Stomach (tissue), 19 donors: ENCODE measurements at places on chromosomes 7 and 10. TPM values are rescaled to one million over a fixed set of nuclear protein-coding genes. Genes with fewer than 3 reads are reported as not detected.

GRCh38 chr10:63633677-63634487, 112.7 kb downstream of the REEP3 start:
- peak; percentile 63 for DNase-seq

- peak; percentile 38 for DNase-seq
These were observed 22.0 kb downstream of the UMAD1 start for GRCh38 chr7:7662527-7662926.

DNA sequence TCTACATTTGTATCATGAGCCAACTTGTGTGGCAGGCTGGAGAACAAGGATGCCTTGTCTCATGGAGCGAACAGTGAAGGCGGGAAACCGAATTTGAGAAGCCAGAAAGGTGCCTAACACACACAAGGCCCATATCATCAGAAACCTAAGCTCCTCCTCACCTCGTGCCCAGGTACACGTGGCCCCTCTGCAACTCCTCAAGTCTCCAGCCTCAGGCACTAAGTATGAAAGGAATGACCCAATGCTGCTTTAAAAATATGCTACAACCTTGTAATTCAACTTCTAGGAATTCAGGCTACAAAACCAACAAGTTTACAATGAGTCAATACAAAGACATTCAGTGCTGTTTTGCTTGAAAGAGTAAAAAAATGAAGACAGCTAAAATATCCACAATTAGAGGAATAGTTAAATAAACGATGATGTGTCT, 95.7 kb downstream of the CDK6 start:
- peak; percentile 32 for DNase-seq

DNA sequence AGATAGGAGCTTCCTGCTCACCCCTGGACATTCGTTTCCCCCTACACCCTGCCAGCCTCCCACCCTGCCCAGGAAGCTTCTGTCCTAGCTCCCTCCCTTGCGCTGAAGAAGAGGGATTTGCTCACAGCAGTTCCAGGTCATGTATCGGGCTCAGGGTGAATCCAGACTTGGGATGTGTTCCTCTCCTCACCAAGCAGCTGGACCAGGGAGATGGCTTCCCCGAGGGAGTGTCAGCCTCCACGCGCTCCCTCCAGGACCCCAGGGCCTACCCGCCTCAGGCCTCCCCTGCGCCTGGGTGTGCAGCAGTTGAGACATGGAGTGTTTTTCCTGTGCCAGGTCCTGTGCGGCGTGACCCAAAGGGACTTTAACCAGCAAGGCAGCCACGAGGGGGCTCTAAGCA, 435.6 kb upstream of the FOXK1 start:
- no peak for DNase-seq

- DNase-seq: no peak
These were observed 250.5 kb downstream of the SDK1 start for GRCh38 chr7:3551536-3551935.

The LBX1 gene
- total RNA-seq: not detected

The ZNF485 gene
- 7.8 TPM for total RNA-seq

GRCh38 chr10:49686651-49687050, 7.2 kb downstream of the C10orf53 start:
- no peak for DNase-seq

- no peak for DNase-seq
These were observed 338.9 kb upstream of the MBL2 start for GRCh38 chr10:53111529-53111928.

GRCh38 chr10:91762878-91763277, 35.3 kb upstream of the TNKS2 start:
- DNase-seq: no peak

GRCh38 chr7:19339512-19339911, 194.3 kb upstream of the FERD3L start:
- DNase-seq: no peak

DNA sequence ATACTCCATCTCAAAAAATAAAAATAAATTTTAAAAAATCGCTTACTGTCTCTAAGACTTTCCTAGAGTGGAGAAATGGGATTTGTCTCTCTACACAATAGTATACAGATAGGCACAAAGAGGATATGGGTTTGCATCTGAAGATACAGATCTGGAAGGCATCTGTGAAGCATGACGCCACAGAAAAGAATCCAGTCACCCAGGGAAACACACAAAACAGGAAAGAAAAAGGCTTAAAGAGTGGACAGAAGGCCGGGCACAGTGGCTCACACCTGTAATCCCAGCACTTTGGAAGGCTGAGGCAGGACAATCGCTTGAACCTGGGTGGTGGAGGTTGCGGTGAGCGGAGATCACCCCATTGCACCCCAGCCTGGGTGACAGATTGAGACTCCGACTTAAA, 61.3 kb downstream of the SKIDA1 start:
- DNase-seq: no peak

The C10orf120 gene
- total RNA-seq: not detected

DNA sequence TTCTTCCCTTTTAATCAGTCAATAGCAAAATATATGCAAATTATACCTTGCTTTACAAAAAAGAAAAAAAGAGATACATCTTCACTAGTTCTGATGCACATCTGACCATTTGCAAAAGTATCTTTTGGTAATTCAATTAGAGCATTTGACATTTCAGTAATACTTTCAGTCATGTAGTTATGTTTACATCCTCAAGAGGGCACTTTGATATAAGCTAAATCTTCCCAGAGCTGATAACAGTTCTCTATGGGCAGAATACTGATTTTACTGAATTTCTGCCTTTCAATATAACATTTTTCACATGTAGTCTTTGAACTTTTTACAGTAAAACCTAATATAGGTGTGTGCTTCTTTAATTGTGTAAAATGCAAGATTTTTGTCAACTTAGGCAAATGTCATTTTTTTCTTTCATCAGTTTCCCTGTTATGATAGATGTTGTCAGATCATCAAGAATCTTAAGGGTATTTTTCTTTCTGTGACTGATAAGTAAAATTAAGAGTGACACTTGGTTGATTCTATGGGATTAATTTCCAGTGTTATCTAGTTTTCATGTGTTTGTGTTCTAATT, 703.5 kb upstream of the SEMA3D start:
- DNase-seq: no peak

DNA sequence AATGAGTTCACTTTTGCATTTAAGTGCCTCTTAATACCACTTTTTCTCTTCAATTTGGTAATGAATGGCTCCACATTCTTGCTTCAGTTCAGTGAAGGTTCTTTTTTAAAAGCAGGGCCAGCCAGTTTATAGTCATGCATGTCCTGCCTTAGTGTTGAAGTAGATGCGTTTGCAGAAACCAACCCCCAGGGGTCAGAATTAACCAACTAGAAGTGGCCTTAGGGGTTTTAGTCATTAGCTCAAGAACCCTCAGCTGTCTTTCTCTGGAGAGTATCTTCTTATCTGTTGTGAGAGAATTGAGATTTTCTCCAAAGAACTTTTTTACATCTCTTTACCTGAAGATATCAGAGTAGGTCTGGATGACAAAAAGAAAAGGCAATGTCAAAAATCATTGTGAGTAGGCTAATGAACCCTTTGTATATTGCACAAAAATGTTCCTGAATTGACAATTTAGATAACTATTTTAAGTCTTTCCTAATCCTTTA, 82.2 kb downstream of the PIK3CG start:
- peak; percentile 87 for DNase-seq

GRCh38 chr7:2099048-2099957, 133.4 kb downstream of the MAD1L1 start:
- no peak for DNase-seq

The OR2A42 gene
- not detected for total RNA-seq

The STEAP2 gene
- 8.7 TPM for total RNA-seq

DNA sequence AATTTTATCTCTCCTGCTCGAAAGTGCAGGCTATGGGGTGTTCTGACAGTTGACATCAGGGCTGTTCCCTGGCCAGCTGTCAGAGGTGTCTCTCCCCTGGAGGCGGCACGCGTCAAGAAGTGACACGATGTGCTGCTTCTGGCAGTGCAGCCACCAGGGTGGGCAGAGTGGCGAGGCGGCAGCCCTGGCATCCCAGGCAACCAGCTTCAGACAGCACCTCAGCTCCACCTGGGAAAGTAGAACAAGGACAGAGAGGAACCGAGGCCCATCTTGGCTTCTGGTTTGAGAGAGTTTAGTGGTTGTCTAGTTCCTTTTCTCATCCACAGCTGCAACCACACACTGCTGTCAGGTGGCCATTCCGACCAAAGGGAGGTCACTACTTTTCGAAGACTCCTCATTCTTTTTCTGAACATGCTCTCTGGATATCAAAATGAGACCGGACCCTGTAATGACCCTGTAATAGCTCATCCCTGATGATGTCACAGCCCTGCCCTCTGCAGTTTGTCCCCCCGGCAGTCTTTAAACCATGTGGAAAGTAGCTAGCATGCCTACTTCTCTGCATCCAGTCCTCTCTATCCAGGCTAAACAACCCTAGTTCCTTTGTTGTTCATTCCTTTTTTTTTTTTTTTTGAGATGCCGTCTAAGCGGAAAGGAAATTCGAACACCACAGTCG, 381.0 kb upstream of the NRP1 start:
- no peak for DNase-seq

- DNase-seq: no peak
These were observed 55.2 kb upstream of the DDC start for GRCh38 chr7:50620433-50620832.

DNA sequence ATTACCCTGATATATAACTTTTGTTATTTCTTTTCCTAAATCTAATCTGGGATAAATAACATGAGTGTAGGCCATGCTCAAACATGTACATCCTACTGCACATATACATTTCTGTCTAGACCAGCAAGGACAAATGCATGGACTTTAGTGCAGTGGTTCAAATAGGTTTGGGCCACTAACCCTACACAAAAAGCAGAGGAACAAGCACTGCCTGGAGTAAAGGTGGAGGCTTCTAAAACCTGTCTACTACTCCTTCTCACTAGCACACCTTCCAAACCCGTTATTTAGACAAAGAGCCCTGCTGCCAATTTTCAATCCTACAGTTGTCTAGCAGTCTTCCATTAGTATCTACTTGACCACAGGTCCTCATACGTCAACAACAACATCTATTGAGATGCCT, 34.8 kb downstream of the SGCE start:
- DNase-seq: no peak

GRCh38 chr7:18262058-18262457, 233.5 kb upstream of the HDAC9 start:
- no peak for DNase-seq

DNA sequence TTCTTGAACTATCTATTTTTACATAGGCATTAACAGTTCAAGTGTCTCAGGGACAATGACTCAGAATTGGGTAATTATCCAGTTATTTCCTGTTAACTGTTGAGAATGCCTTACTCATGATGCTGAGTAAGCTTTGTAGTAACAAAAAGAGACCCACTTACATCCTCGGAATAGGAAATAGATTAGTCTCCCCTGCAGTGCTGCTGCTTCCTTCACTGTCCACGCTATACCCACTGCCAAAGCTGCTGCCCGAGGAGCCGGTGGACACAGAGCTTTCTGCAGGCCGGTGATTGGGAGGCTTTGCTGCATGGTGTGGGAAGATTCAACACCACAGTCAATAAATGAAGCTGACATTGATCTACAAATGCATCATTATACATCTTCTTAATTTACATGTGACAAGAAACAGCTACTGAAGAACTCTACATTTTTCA, 357.1 kb downstream of the PCLO start:
- no peak for DNase-seq

The LCOR gene
- 32.3 TPM for total RNA-seq

- DNase-seq: no peak
These were observed 67.9 kb upstream of the NFKB2 start for GRCh38 chr10:102327641-102328040.

The NKX2-3 gene
- total RNA-seq: 2.8 TPM

GRCh38 chr7:24434972-24435371, 138.3 kb upstream of the PALS2 start:
- no peak for DNase-seq

The ZNF248 gene
- total RNA-seq: 8.2 TPM

The CDK6 gene
- 86.3 TPM for total RNA-seq

GRCh38 chr10:36555036-36555435, 570.4 kb upstream of the ANKRD30A start:
- DNase-seq: no peak

GRCh38 chr7:133061357-133061756, 20.5 kb downstream of the CHCHD3 start:
- no peak for DNase-seq

DNA sequence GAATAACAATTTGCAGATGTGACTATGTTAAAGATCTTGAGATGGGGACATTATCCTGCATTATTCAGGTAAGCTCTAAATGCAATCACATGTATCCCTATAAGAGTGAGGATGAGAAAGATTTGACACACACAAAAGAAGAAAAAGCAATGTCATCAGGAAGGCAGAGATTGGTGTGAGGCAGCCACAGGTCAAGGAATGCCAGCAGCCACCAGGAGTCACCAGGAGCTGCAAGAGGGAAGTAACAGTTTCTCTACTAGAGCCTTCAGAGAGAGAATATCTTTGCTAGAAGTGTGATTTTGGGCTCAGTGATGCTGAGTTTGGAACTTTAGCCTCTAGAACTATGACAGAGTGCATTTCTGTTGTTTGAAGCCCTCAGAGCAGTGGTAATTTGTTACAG, 700.3 kb upstream of the SEMA3D start:
- DNase-seq: no peak

DNA sequence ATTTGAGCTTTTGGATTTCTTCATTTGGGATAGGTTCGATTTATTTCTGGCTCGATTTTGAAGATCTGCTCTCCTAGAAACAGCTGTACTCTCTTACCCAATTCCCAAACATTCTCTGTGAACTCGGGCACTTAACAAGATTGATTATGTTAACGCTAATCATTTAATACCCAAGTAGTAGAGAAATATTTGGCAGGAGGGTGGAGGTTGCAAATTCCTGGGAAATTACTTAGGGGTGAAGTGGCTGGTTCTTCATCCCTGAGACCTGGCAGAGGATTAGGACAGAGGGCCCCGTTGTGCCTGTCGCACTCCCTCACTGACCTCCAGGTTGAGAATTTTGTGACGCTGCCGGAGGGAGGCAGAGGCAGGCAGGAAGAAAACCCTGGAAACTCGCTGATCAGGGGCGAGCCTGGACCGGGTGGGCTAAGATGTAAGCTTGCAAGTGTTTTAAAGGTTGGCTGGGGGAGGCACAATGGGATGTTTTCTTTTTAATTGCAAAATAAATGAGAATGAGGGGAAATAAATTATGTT, 182.6 kb downstream of the TCF7L2 start:
- no peak for DNase-seq
